ENCODE measurements at places on chromosomes 3 and 15.

DNA sequence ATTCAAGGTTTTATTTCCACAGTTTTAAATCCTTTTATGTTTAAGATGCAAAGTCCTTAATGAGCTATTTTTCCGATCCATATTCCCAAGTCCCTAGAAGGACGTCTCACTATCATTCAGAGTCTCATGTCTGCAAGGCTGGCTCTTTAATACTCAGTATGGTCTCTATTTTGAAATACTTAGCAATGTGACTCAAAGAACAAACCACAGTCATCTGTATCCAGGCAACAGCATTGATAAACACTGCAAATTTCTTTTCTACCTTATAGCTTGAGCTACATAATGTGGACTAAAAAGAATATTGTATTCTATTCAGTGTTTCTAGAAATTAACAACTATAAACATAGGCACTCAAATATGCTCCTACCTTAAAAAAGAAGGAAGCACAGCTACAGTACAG, 588.3 kb upstream of the NAALADL2 start:
- no peak for DNase-seq

- DNase-seq, result no peak
Measured at GRCh38 chr3:153848702-153849101, 272.5 kb upstream of the ARHGEF26 start.

GRCh38 chr15:62783303-62783957, 259.1 kb upstream of the TPM1 start:
- no peak for DNase-seq

DNA sequence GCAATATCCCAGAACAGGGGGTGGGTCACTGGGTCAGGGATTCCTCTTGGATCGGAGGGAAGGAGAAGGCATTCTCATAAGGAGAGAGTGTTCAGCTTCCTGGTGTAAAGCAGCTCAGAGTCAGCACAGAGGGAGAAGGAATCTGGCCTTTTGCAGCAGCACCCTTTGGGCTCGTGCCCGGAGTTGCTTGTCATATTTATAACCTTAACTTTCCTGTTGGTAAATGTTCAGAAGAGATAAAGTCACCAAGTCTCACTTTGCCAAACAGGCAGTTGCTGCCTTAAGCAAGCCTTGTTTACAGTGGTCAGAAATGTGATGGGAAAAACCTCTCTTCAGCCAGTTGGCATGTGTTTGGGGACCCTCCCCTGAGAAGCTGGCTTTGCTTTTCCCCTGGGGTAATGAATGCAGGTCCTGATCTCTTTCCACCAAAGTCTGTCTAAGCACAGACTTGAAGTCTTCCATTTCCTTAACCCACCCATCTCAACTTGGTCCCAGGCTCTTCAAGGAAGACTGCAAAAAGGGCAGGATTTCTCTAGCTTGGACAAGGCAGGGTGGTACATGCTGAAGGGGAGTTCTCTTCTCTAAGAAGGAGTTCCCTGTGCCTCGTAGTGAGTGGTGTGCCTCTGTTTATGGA, 206.9 kb upstream of the BHLHE40 start:
- DNase-seq, result no peak

DNA sequence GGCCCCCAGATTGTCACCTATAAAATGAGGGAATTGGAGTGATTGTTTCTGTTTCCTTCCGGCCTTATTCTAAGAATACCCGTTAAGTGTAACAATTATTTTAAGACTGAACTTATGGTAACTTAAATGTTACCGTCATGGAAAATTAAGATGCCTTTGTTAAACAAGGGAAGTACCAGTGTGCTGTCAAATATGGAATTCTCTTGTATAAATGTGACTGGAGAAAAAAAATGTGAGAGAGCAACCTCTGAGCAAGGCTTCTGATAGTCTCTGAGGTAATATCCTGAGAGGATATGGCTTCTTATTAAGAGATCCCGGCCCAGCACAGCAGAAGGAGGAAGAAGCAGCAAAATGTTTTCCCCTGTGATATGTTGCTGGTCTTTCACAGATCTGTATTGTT, 480.7 kb upstream of the ADAMTS9 start:
- no peak for DNase-seq

DNA sequence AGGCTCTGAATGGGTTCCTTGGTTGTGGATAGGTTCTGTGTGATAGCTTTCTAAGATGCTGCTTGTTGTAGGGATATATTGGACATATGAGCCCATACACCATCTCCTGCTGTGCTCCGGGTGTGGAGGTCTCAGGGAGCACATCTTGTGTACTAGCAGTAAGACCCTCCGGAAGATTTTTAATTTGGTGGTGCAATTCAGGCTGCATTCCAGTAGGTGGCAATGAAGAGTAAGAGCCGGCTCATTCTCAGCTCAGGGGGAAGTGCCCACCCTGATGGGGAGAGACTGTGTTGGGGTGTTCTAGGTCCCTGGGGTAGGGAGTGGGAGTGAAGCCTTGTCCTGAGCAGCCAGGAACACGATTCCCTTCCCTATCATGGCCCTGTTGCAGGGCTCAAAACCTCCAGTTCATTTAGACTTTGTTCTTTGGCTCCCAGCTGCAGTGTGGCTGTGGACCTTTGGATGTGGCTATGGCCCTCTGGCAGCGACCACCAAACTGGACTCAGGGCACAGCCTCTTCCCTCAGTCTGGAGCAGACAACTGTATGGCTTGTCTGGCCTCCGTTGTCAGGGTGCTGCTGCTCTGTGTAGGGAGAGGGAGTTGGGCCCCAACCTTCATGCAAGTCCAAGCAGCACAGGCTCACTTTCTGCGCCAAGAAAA, 104.7 kb downstream of the UNC13C start:
- no peak for DNase-seq

DNA sequence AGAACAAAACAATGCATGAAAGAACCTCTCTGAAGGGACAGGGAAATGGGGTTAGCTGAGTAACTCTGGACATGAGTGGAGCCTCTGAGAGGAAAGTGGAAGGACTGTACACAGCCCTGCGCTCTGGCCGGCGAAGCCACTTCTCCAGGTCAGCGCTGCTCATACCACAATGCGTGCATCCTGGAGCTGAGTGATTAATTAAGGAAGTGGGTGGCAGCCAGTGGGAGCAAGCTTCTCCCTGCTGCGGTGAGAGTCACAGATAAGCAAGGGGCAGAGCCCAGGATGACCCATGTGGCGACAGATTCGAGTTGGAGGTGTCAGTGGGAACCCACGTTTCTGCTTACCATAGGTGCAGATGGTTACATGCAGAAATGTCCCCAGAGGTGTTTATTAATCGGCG, 48.0 kb downstream of the KLF15 start:
- DNase-seq, result no peak

DNA sequence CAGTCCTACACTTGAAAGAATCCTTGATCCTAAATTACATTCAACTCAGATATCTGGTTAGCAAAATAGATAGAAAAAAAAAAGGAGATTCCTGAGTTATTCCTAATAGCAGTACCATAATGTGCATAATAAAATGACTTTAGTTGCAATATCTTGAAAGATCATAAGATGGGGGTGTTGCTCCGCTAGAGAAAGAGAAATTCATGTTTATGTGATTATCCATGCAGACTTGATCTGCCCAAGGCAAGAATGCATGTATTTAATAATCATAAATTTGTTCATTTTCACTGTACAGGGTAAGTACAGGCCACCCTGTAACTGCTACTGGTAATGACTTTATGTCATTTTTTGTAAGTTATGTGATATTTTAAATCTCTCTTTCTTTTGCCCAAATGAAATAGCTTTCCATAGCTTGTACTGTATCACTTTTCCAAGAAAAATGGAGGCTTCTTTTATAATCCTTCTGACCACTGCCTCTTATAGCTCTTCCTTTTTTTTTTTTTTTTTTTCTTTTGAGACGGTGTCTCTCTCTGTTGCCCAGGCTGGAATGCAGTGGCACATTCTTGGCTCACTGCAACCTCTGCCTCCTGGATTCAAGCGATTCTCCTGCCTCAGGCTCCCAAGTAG, 84.6 kb downstream of the HCN4 start:
- DNase-seq, result no peak

GRCh38 chr15:51621936-51622603, 501 bp downstream of the DMXL2 start:
- DNase-seq, result peak; percentile 37

DNA sequence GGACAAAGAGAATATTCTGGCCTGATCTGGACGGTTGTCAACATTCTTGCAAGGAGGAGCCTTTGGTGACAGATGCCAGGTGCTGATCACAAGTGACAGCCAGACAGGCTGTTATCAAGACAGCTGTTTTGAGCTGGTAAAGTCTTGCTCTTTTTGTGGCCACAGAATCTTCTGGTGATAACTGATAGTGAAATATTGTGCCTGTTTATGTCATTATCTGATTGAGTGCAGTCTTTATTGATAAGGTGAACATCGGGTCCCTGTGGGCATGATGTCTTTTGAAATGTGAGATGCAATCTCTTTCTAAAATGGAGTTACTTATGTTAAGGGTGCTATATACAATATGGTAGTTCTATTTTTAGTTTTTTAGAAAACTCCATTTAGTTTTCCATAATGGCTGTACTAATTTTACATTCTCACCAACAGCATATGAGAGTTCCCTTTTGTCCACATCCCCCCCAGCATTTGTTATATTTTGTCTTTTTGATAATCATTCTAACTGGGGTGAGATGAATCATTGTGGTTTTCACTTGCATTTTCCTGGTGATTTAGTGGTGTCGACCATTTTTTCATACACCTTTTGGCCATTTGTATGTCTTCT, 10.7 kb downstream of the CEP63 start:
- DNase-seq, result no peak

GRCh38 chr3:197501496-197501878, 54.3 kb downstream of the BDH1 start:
- no peak for DNase-seq

DNA sequence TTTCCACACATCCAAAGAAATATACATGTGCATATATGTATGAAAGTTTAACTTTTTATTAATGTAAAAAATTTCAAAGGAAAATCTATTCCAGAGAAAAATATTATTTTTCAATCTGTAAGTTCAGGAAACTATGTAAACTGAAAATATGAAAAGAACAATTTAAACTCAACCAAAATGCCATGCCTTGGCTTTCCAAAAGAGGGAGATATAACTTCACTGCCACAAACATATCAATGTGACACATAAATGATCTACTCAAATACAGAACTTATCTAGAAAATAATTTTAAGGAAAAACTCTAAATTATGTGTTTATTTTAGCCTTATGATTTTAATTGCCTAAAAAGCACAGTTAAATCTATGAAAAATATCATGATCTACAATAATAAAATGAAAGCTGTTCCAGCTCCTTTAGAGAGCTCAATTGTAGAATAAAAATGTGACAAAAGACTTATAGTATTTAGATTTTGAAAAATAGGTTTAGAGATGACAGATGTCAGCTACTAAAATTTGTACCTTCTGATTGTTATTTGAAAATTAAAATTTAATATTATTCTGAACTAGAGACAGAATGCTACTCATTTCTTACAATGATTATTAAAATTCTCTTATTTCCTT, 94.8 kb downstream of the GBE1 start:
- DNase-seq, result no peak

DNA sequence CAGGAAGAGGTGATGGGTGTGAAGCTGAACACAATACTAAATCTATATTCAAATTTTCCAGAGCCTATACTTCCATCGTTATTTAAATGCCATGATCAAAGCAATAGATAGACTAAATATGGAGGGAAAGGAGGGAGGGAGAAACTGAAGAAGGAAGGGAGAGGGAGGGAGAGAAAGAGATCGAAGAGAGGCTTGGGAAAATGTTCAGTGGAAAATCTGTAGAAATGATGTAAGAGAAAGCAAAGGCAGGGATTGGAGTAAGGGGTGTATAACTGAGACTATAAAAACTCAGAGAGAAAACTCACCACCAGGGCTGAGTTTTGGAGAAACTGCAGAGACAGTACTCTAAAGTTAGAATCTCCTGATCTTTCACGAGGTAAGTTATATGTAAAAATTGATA, at the start of gene OSTN:
Gene OSTN (plus strand): TSS at position 310 of the 400 bp plus-strand sequence. CDS start 13,292 bp downstream, outside the sequence.
- no peak for DNase-seq

DNA sequence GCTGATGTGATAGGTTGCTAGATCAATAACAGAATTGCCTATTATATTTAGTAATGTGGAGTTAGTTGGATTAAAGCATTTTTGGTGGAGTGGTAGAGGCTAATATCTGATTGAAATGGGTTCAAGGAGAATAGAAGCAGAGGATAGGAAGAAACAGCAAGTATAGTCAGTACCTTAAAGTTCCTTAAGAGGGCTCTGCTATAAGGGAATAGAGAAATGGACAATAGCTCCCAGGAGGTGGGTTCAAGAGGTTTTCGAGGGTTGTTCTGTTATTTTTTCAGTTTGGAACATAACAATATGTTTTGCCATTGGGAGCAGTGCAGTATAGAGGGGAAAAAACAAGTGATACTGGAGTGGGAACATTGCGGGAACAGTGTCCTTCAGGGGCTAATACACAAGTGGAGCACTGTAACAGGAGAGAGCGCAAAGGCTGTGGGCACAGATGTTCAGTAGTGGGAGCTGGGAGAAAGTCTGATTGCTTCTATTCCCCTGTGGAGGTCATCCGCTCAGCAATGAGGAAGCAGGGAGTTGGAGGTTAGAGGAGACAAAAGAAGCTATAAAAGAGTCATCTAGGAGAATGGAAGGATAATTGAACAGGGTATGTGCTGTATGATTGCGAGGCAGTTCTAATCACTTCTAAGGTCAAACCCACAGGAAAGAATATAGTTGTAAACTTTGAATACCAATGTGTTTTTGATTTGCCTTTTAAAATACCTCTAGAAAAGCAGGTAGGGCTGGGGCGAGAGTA, 3.3 kb downstream of the MRPS11 start:
- DNase-seq, result no peak

- no peak for DNase-seq
Measured at GRCh38 chr15:41564960-41565502, 6.0 kb downstream of the TYRO3 start.

DNA sequence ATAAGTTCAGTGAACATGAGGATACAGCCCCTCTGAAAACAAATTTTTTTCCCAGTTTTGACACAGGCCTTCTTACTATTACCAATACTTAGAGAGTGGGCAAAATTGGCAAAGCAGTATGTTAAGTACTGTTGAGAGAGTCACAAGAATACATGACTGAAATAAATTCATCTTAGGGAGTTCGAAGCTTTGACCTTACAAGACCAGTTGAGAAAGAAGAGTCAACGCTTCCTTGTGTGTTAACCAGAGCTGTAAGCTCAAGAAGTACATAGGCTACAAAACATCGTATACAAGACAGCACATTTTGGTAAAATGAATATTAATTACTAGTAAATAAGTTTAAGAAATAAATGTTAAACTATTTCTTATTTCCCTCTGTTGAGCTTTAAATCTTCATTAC, 164.4 kb upstream of the RORA start:
- DNase-seq, result no peak

GRCh38 chr3:187101184-187102072, 37.9 kb downstream of the RPL39L start:
- DNase-seq, result no peak

DNA sequence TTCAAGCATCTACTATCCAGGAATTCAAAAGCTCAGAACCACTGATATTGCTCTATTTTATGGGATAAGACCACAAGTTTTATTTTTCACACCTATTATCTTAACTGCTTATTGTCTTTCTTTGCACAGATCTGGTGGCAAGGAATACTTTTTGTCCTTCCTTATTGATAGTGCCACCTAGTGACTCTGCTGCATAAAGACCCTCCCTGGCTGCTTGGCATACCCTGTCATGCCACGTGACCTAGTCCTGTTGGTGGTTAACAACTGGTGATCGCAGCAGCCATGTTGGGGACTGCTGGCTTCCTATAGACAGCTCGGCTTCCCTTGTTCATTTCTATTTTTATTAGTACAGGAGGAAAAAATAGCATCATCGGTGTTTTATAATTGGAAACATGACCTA, 236.3 kb downstream of the MEX3B start:
- DNase-seq, result peak; percentile 32

GRCh38 chr3:185176750-185177359, 24.0 kb upstream of the C3orf70 start:
- peak; percentile 5 for DNase-seq

- DNase-seq, result no peak
Measured at GRCh38 chr3:157284688-157285087, 124.7 kb upstream of the CCNL1 start.
